Stimulated activated CD4-positive, alpha-beta T cell treated with anti-CD3 and anti-CD28 coated beads, Interleukin-1b, Interleukin-23, amount 100 ng/mL, for 1 hour (primary cell): ENCODE measurements at places on chromosomes 16 and 17.

DNA sequence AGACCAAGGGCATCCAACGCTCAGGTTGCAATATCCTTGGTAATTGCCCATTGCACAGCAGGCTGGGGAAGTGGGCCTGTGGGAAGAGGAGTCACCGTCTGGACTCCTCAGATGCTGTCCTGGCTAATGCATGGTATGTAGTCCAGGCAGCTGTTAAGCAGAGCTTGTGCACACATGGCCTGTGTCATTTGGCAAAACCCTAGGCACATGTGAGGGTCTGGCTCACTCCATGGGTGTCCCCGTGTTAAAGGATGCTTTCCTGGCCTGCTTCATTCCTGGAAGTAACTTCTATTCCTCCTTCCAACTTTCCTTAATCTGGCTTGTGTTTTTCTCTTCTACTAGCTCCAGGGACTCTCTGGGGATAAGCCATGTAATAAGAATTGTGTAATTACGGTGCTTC lies 378.0 kb upstream of the CA10 start:
- no peak for DNase-seq

DNA sequence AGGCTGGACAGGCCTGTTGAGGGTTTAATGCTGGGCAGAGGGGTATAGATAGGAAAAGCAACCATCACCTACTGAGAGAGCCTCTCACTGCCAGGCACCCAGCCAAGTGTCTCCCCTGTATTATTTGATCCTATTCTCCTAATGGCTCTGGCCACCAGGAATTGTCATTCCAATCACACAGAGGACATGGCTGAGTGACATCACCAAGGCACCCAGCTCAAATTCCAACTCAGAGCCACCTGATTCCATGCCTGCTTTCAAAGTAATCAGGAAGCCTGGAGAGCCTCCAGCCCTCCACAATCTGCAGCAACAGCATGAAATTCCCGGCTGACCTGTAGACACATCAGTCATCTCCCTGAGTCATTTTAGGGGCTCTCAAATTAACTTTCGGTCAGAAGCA lies 368.9 kb upstream of the C16orf82 start:
- DNase-seq: no peak

DNA sequence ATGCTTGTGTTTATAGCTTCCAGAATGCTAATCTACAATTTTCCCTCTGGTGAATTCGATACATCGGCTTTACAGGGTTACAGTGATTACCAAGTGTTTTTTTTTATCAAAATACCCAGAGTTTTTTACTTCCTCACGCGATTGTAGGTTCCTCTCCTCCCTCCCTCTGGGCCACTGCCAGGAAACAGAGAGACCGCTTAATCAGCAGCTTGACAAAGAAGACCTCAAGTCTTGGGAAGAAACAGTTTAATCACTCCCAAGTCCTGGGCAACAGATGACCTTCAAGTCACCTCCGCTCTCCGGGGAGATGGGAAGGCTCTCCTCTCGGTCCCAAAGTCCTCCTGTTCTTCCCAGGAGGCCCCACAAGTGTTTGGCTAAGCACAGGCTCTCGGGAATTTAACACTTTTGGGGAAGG lies 23.5 kb downstream of the SMTNL2 start:
- DNase-seq: no peak

DNA sequence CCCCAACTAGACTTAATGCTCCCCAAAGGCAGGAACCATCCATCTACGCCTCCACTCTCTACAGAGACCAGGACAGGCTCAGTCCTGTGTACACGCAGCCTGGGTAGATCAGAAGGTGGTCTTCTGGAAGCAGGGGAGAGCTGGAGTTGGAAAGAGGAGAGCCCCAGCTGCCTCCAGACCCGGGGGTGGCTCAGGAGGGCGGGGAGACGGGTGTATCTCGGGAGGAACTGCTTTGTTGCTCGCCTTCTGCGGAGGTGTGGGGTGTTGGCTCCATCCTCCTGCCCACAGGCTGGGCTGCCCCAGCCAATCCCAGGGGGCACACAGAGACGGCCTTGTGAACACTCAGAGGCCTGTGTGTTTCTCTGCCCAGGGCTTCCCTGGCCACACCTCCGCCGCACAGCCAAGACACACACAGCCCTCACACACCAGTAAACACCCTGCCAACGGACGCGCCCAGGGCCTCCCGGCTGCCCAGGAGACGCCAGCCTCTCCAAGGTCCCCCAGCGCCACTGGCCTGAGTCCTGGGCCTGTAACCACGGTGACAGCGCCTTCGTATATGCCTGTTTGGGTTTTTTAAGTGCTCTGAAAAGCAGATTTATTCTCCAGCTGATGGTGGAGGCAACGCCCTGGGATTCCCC lies 143.4 kb upstream of the CDC42EP4 start:
- DNase-seq: no peak

- no peak for DNase-seq
These were observed 3.5 kb downstream of the SMTNL2 start for GRCh38 chr17:4587803-4588202.
